ENCODE measurements at places on chromosomes 1 and 21.

DNA sequence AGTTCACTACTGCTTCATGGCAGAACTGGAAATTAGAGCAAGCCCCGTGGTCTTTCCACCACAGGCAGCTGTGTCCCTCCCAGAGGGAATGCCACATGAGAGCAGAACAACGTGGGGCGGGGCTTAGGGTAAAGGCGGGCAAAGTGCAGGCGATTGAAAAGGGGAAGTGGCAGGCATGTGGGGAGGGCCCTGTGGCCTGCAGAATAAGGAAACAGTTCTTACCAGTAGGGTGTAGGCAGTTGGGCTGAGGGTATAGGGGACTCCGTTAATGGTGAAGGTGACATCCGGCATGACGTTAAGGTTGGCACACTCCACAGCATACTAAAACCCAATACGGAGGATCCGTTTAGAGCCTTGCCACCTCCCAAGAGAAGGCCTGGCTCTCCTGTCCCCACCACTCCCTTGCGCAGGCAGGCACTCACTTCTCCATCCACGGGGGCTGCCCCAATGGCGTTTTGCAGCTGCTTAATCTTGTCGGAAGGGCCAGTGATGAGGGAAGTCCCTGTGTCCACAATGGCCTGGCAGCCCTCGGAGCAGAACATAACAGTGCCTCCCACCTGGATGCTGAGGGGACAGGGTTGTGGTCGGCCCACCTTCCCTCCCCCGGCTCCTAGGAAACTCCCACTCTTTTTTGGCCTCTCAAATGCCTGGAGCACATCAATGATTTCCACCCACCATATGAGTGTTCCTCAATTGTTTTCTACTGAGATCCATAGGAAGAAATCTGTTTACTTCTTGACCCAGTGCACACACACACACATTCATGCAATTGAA is 9.1 kb upstream of the RAB7B start:
- DNase-seq = no peak

GRCh38 chr1:240555524-240555923 is 56.4 kb downstream of the GREM2 start:
- DNase-seq = no peak

DNA sequence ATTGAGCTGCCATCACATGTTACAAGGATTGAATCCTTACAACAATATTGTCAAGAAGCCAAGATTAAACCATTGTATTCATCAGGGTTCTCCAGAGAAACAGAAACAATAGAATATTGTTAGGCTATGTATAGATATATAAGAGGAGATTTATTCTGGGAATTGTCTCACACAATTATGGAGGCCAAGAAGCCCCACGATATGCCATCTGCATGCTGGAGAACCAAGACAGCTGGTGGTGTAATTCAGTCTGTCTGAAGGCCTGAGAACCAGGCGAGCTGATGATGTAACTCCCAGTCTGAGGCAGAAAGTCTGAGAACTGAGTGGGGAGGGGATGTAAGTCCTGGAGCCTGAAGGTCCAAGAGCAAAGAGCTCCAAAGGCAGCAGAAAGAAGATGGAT is 14.5 kb upstream of the TTF2 start:
- no peak for DNase-seq

DNA sequence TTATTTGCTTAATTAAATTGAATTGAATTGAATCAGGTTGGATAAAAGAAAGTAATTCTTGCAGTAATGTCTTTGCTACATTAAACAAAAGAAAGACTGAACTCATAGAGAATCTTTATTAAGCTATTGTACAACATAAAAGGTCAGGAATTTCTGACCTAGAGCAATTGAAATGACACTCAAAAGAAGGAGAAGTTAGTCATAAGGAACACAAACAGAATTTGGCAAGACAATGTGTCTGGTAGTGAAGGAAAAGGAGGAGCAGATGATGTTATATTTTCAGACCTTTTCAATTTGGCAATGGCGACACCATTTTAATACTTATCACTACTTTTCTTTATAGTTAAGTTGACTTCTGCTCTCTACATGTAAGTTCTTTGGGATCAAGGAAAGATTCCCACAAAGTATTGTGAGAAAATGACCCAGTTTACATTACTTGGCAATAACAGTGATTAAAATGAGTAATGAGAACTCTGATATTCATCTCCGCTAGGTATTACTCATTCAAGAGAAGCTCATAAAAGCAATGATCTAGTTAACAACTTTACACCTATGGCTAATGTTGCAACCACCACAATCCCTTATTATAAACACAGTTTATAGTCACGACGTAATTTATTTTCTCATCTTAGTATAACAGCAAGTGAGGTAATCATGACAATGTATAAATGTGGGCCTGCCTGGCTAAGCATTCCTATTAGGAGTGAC is 14.7 kb upstream of the KRTAP21-1 start:
- no peak for DNase-seq

DNA sequence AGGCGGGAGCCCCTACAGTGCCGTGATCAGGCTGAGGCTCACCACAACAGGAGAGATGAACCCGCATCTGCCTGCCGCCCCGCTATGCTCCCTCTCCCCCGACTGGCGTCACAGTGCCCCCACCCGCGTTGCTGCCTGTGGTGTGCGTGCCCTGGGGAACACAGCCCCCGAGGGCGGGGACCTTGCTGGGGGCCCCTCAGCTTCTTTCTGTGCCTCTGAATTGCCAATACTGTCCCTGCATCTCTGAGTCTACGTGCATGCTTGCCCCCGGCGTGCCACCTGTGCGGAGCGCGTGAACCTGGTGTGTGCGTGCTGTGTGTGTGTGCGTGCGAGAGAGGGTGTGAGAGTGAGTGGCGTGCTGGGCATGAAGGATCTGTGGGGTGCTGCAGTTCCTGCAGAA is 10.3 kb downstream of the PARS2 start:
- DNase-seq = no peak

DNA sequence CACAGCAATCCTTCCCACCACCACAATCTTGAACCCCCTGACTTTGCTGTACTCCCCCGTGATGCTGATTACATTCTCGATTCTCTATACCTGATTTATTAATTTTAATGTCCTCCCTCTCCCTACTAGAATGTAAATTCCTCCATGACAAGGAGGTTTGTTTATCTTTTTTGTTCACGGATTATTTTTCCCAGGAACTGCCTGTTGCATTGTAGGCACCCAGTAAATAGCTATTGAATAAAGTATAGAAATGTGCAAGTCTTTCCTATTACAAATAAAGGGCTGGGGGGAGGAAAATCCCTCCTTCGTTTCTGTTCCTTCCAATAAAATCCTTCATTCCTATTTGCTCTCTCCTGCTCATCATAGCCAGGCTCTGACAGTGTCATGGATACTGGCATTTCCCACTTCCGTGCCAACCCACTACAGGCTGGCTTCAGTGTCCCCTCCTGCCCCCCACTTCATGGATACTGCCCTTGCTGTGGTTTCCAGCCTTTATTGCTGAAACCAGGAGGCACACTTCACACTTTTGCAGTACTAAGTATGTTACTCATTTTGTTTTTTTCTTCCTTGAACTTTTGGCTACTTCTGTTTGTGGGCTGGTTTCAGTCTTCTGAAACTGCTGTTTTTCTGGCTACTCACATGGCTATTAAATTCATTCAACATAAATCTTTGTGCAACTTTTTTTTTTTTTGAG is 7.5 kb downstream of the KIF1B start:
- no peak for DNase-seq

DNA sequence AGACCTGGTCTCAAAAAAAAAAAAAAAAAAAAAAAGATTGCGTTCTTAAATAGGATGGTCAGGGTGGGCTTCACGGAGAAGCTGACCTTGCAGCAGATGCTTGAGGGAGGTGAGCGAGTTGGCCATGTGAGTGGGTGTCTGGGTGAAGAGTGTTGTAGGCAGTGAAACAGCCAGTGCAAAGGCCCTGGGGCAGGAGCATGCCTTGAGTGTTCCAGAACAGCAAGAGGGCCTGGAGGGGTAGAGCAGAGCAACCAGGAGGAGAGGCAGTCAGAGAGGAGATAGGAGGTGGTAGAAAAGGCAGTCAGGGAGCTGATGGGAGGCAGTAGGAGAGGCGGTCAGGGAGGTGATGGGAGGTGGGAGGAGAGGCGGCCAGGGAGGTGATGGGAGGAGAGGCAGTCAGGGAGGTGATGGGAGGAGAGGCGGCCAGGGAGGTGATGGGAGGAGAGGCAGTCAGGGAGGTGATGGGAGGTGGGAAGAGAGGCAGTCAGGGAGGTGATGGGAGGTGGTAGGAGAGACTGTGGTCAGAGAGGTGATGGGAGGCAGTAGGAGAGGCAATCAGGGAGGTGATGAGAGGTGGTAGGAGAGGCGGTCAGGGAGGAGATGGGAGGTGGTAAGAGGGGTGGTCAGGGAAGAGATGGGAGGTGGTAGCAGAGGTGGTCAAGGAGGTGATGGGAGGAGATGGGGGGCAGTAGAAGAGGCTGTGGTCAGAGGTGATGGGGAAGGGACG is 20.2 kb upstream of the PADI6 start:
- no peak for DNase-seq

DNA sequence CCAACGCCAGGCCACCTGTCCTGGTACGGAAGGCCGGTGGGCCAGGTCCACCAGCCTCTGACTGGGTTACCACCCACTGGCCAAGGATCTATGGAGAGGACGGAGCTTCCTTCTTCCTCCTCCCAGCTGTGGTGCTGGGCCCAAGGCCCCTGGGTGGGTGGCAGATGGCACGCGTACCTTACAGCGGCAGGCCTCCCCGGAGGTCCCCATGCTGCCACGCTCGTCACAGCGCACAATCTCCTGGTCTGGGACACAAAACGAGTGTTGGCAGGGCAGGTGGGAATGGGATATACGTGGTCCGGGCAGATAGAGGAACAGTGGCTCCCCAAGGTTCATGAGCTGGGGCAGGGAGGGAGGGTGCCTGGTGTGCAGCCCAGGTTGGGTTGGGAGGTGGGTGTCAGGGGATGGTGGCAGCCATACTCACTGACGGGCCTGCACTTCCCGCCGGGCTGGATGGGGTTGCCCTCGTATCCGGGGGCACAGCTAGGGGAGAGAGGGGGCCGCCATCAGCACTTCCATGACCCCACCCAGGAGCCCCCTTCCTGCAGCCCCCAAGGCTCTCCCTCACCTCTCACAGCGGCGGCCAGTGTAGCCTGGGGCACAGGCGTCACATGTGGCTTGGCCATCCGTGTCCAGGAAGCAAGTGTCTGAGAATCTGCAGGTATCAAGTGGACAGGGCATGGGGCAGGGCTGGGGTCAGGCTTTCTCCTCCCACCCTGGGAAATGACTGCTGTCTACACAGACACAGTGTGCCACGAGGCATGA is 58.9 kb downstream of the HSPG2 start:
- DNase-seq = no peak

DNA sequence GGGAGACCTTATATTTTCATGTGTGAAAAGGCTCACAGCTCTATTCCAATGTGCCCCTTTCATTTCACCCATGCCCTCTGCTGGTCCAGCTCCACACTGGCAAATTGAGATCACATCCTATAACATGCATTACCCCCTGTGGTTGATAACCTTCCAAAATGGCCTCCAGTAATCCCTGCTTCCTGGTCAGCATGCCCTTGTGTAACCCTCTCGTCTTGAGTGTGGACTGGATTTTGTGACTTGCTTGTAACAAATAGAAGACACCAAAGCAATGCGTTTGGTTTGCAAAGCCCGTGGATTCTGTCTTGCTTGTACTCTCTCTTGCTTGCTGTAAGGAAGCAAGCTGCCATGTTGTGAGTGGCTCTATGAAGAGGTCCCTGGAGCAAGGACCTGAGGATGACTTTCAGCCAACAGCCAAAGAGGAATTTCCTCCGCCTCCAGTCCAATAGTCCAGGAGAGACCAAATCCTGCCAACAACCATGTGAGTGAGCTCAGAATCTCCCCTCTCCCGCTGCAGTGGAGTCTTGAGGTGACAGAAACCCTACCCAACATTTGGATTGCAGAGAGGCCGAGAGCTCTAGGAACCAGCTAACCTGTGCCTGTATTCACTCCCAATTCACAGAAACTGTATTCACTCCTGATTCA is 17.4 kb downstream of the KCNA10 start:
- DNase-seq = no peak

DNA sequence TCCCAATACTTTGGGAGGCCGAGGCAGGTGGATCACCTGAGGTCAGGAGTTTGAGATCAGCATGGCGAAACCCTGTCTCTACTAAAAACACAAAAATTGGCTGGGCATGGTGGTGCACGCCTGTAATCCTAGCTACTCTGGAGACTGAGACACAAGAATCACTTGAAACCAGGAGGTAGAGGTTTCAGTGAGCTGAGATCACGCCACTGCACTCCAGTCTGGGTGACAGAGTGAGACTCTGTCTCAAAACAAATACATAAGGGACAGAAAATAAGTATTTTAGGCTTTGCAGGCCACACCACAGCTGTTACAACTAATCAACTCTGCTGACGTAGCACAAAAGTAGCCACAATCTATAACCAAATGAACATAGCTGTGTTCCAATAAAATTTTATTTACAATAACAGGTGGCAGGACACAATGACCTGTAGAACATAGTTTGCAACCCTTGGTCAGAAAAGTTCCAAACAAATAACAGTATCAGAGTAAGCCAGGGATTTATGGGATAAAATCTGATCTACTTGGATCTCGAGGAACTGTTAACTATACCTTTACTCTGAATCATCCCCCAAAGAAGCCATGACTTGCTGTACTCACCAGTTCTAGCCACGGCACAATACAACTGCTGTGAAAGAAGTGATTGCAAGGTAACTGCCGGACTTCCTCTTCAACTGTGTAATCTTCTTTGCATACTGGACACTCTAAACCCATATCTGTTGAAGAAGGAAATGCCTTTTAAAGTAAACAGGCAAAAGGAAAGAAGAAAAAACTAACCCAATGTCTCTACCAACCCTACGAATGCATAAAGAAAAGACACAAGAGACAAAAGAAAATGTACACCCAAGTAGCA is 28.3 kb downstream of the CD160 start:
- no peak for DNase-seq

GRCh38 chr1:67166196-67166595 is at the start of gene IL23R:
Gene IL23R (plus strand): TSS chr1:67166454. CDS start chr1:67168121, 1,667 bp downstream.
- no peak for DNase-seq

- DNase-seq = no peak
Observed at GRCh38 chr1:213419401-213420030, 368.5 kb downstream of the RPS6KC1 start.

DNA sequence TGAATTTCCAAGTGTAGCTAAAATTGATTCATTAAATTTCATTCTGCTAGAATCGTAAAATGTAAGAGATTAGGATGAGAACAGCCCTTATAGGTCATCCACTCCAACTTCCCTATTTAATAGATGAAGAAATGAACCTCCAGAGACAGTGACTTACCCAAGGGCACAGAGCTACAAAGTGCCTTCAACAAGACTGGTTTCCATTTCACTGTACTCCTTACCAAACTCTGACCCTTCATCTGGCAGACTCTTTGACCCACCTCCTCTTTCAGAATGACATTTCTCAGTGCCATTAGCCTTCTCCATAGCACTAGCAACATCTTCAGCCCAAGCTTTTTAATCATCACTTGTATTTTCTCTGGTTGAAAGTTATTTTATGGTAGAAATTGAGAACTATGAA is 161.3 kb downstream of the NEK7 start:
- DNase-seq = no peak

DNA sequence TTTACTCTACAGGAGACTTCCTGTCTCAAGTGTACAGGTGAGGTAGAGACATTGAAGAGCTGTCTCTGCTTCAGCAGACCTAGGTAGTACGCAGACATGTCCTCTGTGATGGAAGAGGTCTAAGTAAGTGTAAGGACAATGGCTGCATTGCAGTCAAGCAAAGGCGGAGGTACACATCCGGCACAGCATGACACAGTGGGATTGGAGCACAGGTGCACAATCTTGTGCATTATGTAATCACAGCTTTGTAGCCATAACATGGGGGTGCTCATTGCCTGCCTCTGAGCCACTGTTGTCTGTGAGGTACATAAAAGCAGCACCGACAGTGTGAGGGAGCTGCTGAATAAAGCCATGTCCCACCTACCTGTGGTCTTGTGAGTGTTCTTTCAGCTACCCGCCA is 66.4 kb upstream of the CCDC190 start:
- DNase-seq = no peak
